ENCODE measurements at places on chromosomes 16 and 17. TPM values are rescaled to one million over a fixed set of nuclear protein-coding genes. Genes with fewer than 3 reads are reported as not detected.

HDAC5 gene
- 69.1 TPM for total RNA-seq

GRCh38 chr17:57849163-57849873, 526 bp downstream of the MRPS23 start:
- DNase-seq = no peak

GRCh38 chr17:1709971-1710806, at the start of gene TLCD2:
TSS of gene TLCD2 (minus strand) at chr17:1710377. CDS start at chr17:1710242, 135 bp downstream.
- no peak for DNase-seq

- DNase-seq = peak; percentile 18
Measured at GRCh38 chr17:3385869-3386816, at the start of gene OR3A2. TSS of gene OR3A2 (minus strand) at chr17:3386308.

DNA sequence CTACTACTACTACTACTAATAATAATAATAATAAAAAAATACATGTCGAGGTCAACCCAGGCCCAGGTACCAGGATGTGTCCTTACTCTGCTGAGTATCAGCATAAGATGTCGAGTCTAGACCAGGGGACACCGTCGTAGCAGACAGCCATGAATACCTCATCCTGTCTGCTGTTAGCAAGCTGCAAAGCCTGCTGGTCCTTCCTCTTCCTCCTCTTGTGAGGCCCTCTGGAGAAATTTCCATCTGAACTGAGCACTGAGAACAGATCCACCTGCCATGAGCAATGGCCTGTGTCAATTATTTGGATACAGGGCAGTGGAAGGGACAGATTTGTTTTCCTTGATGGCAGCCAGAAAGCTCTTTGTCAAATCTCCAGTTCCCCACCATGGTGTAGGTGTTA, 168.5 kb downstream of the XYLT1 start:
- no peak for DNase-seq

Data from CD4-positive, CD25-positive, alpha-beta regulatory T cell (primary cell).